Mucosa of descending colon (tissue), 3 donors: ENCODE measurements at places on chromosomes 7 and 10. TPM values are rescaled to one million over a fixed set of nuclear protein-coding genes. Genes with fewer than 3 reads are reported as not detected.

Gene TMEM26
- 1.2 TPM for total RNA-seq

Gene CTNNA3
- total RNA-seq: 0.52 TPM

- DNase-seq: no peak
Measured at GRCh38 chr7:103989200-103989784, at the start of gene RELN. Gene RELN (minus strand): TSS chr7:103989658. CDS start chr7:103989356, 302 bp downstream.

Gene SEC61G
- 84.2 TPM for total RNA-seq

GRCh38 chr10:76177936-76178335 lies 746.5 kb downstream of the LRMDA start:
- no peak for DNase-seq

Gene MEOX2
- total RNA-seq: 0.52 TPM

Gene PRSS58
- total RNA-seq: not detected

- no peak for DNase-seq
Measured at GRCh38 chr10:77744245-77744644, 106.6 kb upstream of the KCNMA1 start.

- DNase-seq: no peak
Measured at GRCh38 chr7:33446551-33446950, 317.2 kb downstream of the BBS9 start.

Gene KDM7A
- total RNA-seq: 27.9 TPM

DNA sequence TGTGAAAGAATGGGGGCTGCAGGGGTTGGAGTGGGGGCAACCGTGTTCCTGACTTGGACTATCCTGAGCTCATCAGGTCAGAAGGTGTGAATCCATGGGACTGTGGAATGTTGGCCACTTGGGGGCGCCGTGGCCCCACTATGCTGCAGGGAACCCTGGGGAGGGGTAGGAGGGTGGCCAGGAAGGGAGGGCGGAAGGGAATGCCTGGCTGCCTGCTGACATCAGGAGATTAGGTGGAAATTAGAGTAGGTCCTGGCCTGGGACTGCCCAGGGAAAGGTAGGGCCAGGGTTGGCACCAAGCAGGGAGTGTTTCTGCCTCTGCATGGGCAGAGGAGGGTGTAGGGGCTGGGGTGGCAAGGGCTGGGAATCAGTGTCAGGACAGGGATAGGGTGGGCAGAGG lies 65.8 kb upstream of the PRSS58 start:
- no peak for DNase-seq

DNA sequence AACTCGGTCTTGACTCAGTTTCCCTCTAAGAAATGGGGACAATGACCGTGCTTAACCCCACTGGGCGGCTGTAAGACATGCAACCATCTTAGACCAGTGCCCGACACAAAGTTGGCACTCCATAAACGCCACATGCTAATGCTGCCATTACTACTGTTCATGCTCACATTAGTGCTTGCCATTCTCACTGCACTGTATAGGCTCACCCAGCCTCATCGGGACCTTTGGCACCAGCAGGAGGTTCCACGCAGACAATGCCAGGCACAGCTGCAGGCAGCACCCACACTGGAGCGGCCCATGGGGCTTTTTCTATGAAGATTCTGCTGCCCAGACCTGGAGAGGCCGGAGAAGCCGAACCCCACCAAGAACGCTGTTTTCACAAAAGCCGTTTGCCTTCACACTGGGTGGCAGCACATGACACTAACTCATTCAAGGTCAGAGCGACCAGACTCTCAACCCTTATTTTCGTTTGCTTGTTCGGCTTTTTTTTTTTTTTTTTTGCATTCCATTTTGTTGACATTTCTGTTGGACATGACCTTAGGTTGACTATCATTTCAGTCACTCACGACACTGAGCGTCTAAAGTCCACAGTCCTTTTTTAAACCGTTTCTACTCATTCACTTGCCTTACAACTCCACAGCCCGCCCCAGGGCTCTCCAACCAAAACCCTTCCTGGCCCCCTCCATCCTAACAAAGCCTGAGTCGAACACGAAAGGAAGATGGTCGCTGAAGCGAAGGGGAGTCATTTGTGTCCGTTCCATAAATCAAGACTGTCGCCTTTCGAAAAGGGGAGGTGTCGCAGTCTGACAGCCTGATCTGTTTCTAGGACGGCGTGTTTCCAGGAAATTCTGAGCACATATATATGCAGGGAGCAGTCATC lies 124.4 kb upstream of the RNF32 start:
- DNase-seq: no peak

DNA sequence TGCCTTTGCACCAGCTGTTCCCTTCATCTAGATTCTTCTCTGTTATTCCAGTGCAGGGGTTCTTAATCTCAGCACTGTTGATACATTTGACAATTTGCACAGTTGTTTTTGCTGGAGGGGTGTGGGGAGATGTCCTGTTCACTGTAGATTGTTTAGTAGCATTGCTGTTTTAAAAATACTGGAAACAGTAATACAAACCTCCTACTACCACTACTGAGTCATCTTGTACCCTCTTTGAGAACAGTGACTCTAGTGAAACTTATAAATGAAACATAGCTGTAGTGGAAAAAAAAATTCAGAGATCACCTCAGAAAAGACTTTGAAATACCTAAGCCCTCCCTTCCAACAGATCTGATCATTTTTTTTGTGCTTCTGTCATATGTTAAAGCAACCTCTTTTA lies 154.8 kb upstream of the TMEM196 start:
- no peak for DNase-seq

Gene DNA2
- 8.7 TPM for total RNA-seq

DNA sequence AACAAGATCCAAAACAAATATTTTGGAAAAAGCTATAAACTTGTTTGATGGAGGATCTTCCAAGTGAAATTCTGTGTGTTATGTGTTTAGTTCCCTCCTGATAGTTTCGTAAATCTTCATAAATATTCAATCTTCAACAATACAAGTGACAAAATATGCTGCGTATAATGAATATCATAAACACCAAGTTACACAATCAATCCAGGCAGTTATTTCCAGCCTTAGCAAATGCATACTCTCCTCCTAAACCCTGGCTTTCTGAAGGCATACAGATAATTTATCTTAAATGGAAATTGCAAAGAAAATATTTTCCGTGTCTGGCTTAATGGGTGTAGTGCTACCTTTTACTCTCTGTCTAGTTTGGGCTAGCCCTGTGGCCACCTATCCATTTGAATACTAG lies 864.9 kb upstream of the ZWINT start:
- no peak for DNase-seq

Gene CYP2C19
- total RNA-seq: 2.0 TPM

Gene DMTF1
- 94.5 TPM for total RNA-seq
